ENCODE measurements at places on chromosomes 6 and 20. TPM values are rescaled to one million over a fixed set of nuclear protein-coding genes. Genes with fewer than 3 reads are reported as not detected.

- no peaks in the 10 kb centered on the region for H3K4me1 ChIP-seq
- H3K27ac ChIP-seq: no peak overlapping the region
- H3K36me3 ChIP-seq: peaks cover 33% of the 10 kb centered on the region
- no peaks in the 10 kb centered on the region for H3K27me3 ChIP-seq
Measured at GRCh38 chr6:100566563-100566962, 101.8 kb upstream of the SIM1 start.

DNA sequence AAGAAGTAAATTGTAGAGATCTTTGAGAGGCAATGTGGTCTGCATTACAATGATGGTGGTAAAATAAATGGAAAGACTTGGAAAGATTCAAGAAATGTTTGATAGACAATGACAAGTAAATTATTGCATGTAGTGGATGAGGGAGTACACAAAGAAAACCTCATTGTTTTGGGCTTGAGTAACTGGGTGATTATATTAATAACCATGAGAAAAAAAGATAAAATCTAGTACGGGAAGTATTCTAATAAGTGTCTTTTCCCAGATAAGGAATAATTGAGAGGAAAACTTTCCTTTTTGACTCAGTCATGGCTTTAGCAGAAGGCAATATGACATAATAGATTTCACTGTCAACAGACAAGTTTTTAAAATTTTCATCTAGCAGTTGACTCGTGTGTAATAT, 993.0 kb downstream of the EYS start:
- H3K36me3 ChIP-seq: no peaks in the 10 kb centered on the region
- no peaks in the 10 kb centered on the region for H3K4me1 ChIP-seq
- no peak overlapping the region for H3K4me3 ChIP-seq
- H3K27ac ChIP-seq: no peak overlapping the region
- no peak for DNase-seq
- no peaks in the 10 kb centered on the region for H3K27me3 ChIP-seq

HUS1B gene
- 0.42 TPM for total RNA-seq

MKKS gene
- total RNA-seq: 7.4 TPM

HLA-DMB gene
- 1.9 TPM for total RNA-seq

All from activated CD4-positive, alpha-beta T cell treated with anti-CD3 and anti-CD28 coated beads for 36 hours (primary cell).